Uterus (tissue), 4 donors: ENCODE measurements at places on chromosomes 11 and 22. TPM values are rescaled to one million over a fixed set of nuclear protein-coding genes. Genes with fewer than 3 reads are reported as not detected.

GRCh38 chr11:17811352-17811751 lies 76.8 kb downstream of the KCNC1 start:
- DNase-seq = no peak
- no peaks in the 10 kb centered on the region for H3K27me3 ChIP-seq
- H3K27ac ChIP-seq = no peak overlapping the region
- peaks cover 6% of the 10 kb centered on the region for H3K4me1 ChIP-seq

Gene AQP11
- 0.73 TPM for total RNA-seq

DNA sequence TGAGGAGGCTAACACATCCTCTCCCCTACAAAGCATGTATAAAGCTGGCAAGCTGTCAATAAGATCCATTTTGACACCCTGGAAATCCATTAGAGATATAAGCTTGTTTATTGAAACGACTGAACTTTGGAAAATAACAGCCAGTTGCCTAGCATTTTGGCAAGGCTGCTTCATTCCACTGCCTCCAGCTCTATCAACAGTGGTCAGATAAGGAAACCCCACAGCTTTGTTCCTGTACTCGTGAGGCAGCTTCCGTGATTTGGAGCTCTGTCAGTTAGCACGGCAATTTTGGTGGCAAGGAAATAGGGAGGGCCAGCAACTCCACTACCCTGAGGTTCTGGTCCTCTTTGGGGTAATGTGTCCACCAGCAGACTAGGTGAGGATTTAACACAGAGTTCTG lies 2.0 kb upstream of the OR51S1 start:
- H3K36me3 ChIP-seq = no peaks in the 10 kb centered on the region
- H3K27ac ChIP-seq = no peak overlapping the region
- no peak overlapping the region for H3K4me3 ChIP-seq
- DNase-seq = no peak
- no peaks in the 10 kb centered on the region for H3K4me1 ChIP-seq

Gene SPI1
- 6.0 TPM for total RNA-seq

GRCh38 chr22:46936378-46936903 lies 174.0 kb downstream of the TBC1D22A start:
- H3K4me1 ChIP-seq = no peaks in the 10 kb centered on the region
- H3K27ac ChIP-seq = no peak overlapping the region
- H3K36me3 ChIP-seq = no peaks in the 10 kb centered on the region
- H3K27me3 ChIP-seq = no peaks in the 10 kb centered on the region
- H3K4me3 ChIP-seq = no peak overlapping the region
- DNase-seq = no peak

DNA sequence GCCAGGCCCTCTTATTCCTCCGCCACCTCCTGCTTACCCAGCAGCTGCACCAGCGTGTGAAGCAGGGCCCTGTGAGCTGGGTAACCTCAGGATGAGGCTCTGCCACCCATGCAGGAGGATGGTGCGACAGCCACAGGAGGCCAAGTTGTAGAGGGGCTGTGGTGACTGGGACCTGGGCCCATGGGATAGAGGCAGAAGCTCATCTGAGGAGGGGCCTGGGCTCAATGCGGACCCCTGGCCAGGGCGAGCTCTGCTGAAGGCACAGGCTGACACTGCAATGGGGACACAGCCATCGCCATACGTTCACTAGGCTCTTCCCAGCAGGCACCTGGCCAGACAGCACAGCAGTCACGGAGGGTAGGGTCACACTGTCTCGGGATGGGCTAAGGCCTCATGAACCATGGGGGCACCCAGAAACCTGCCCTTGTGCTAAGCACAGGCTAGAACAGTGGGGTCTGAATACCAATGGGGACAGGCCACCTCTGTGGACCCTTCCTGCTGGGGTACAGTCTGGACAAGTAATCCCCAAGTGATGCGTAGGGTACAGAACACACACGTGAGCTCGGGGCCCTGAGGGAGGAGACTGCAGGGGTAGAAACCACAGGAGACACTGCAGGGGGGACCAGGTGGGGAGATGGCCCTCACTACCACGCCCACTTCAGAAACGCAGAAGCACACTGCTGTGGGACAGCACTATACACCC lies 35.3 kb downstream of the GNB1L start:
- no peaks in the 10 kb centered on the region for H3K4me1 ChIP-seq
- no peaks in the 10 kb centered on the region for H3K36me3 ChIP-seq
- no peaks in the 10 kb centered on the region for H3K27me3 ChIP-seq
- H3K4me3 ChIP-seq = no peak overlapping the region
- no peak for DNase-seq

DNA sequence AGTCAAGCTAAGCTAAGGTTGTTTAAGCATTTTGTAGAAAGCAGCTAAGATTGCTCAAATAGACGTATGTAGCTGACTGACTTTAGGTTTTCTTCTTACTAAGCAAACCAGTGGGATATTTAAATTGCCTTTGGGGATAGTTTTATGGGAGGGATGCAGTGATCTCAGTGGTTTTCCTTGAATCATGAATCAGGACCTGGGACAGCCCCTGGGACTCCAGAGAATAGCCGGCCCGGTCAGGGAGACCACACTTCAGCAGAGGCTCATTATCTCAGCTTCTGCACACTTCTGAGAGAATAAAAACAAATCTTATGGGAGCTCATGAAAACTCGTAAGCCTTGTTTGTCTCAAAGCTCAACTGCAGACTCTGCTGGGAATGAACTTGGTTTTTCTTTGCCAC lies at the start of gene OR9I1:
Gene OR9I1 (minus strand): TSS at position 62 of the 400 bp plus-strand sequence. CDS start 6,086 bp downstream, outside the sequence.
- no peaks in the 10 kb centered on the region for H3K4me1 ChIP-seq
- H3K4me3 ChIP-seq = no peak within 1 kb of the TSS
- no peaks in the 10 kb centered on the region for H3K27me3 ChIP-seq
- H3K36me3 ChIP-seq = no peaks in the 10 kb centered on the region
- no peak for DNase-seq
- no peak within 1 kb of the TSS for H3K27ac ChIP-seq

Gene DDI1
- total RNA-seq = not detected

- peak overlapping the region; percentile 75 for H3K27ac ChIP-seq
- H3K4me1 ChIP-seq = peaks cover 3% of the 10 kb centered on the region
- H3K4me3 ChIP-seq = no peak overlapping the region
- no peaks in the 10 kb centered on the region for H3K36me3 ChIP-seq
Measured at GRCh38 chr11:35099278-35100012, 39.5 kb upstream of the CD44 start.

DNA sequence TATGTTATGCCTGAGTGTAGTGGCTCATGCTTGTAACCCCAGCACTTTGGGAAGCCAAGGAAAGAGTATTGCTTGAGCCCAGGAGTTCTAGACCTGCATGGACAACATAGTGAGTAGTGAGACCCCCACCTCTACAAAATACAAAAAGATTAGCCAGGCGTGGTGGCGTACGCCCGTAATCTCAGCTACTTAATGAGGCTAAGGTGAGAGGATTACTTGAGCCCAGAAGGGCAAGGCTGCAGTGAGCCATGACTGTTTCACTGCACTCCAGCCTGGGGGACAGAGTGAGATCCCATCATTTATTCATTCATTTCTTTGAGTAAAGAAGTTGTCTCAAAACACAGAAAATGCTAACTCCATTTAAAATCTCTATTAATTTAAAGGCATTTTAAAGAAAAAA lies 1061.6 kb downstream of the JRKL start:
- H3K27ac ChIP-seq = no peak overlapping the region
- H3K36me3 ChIP-seq = no peaks in the 10 kb centered on the region
- no peaks in the 10 kb centered on the region for H3K4me1 ChIP-seq
- no peaks in the 10 kb centered on the region for H3K27me3 ChIP-seq
- no peak overlapping the region for H3K4me3 ChIP-seq

Gene DEPDC7
- total RNA-seq = 6.4 TPM

Gene AIFM3
- 3.2 TPM for total RNA-seq

DNA sequence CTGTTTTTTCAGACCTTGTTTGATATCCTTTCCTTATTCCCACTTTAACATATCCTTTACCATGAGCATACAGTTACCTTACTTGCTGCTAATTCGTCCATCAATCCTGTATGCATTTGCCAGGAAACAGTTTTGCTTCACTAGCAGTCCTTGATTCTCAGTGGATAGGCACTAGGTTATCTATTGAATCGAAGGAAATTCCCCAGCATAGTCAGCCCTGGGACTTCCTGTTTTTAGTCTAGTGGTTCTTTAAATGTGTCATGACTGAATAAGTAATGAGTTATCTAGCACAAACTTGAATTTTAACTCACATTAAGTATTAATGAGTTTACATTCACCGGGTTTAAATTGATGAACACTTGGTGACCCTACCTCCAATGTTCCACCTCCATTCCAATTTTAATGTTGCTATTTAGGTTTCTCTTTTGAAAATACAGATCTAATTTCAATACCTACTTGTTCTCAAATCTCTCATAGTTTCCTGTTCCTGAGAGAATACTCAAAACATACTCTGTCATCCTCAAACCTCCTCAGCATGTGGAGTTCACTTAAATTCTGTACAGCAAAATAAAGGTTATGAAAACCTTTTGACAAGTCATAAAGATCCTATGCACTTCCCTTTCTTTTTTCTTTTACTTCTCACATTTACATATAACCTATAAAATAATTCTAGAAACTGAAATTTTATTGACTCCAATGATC lies 1375.1 kb upstream of the TENM4 start:
- DNase-seq = no peak
- no peaks in the 10 kb centered on the region for H3K36me3 ChIP-seq
- no peaks in the 10 kb centered on the region for H3K27me3 ChIP-seq
- no peak overlapping the region for H3K27ac ChIP-seq
- no peak overlapping the region for H3K4me3 ChIP-seq
- no peaks in the 10 kb centered on the region for H3K4me1 ChIP-seq
